Stimulated activated CD4-positive, alpha-beta T cell treated with anti-CD3 and anti-CD28 coated beads, TNF-alpha, amount 100 ng/mL, for 1 hour (primary cell): ENCODE measurements at places on chromosomes 16 and 17.

GRCh38 chr17:74343526-74344284 is 17.7 kb downstream of the KIF19 start:
- DNase-seq: no peak

DNA sequence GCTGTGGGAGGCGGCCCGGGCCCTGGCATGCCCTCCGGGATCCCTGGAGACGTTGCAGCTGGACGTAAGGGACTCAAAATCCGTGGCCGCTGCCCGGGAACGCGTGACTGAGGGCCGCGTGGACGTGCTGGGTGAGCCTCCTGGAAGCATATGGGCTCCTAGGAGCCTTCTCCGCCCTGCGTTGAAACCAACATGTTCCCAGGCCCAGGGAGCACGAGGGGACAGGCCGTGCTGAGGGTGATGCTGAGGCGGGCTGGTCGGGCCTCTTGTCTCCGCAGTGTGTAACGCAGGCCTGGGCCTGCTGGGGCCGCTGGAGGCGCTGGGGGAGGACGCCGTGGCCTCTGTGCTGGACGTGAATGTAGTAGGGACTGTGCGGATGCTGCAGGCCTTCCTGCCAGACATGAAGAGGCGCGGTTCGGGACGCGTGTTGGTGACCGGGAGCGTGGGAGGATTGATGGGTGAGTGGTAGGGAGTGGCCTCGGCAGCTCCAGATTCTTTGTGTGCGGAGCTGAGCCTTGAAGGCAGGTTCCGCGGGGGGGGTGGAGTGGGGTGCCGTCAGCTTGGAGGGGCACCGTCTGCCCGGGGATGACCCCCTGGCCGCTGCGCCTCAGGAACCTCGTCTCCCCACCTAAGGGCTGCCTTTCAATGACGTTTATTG is 567 bp downstream of the HSD17B1 start:
- no peak for DNase-seq

DNA sequence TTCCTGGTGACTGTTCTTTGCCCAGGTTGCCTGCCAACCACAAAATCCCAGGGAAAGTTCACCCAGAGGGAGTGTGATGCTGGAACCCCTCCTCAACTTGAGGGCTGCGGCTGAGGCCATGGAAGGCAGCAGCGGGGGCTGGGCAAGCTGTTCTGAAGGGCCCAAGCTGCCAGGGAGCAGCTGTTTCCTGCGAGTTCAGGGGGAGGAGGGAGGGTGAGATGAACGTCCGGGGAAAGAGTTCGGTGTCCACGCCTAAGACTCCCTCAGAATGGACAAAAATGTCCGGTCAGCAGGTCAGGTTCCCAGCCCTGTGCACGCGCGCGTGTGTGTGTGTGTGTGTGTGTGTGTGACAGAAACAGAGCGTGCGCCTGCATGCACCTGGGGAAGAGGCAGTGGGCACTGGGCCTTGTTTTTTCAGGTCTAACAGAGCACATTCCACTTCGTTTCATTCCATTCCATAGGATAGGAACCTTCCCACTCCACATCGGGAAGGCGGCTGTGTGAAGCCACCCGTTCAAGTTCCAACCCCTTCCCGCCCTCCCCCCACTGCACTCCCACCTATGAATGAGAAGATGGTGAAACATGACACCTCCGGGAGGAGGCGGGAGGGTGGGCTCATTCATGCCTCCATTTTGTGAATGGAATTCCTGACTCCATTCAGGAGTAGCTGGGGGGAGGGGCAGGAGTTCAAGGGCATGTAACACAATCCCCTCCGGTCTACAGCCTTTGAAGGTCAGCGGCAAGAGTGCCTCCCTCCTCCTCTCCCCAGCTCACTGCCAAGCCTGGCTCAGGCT is 15.7 kb downstream of the ETV4 start:
- no peak for DNase-seq

GRCh38 chr17:83146347-83146746 is 66.9 kb downstream of the METRNL start:
- no peak for DNase-seq

GRCh38 chr17:78567991-78568390 is 9.2 kb downstream of the DNAH17 start:
- DNase-seq: no peak

GRCh38 chr16:29738514-29738913 is 7.3 kb downstream of the C16orf54 start:
- no peak for DNase-seq

DNA sequence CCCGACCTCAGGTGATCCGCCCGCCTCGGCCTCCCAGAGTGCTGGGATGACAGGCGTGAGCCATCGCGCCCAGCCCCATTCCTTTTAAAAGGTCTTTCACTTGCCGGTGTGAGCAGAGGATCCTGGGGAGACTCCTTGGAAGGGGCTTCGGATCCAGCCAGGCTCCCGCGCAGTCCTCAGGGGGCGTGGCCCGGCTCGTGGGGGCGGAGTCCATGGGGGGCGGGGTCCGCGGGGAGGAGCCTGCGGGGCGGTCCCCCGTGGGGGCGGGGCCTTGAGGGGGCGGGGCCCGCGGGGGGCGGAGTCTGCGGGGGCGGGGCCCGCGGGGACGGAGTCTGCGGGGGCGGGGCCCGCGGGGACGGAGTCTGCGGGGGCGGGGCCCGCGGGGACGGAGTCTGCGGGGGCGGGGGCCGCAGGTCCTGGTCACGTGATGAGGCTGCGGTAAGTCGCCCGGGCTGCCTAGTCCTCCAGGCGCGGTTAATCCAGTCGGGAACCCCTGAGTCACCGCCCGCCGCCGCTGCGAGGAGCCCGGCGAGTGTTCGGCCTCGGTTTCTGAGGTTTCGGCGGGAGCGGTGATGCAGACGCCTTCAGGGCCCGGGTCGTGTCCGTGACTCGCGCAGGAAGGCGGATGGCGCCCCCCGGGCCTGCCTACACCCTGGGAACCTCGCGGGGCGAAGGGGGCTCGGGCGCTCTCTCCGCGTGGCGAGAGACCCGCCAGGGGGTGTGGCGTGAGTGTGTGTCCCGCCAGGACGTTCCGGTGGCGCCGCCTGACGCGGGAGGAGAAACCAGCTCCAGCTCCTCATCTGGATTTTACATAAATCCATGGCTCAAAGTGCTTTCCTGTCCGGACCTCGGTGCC is 23.6 kb upstream of the ABR start:
- no peak for DNase-seq

GRCh38 chr17:66234611-66235010 is 5.4 kb upstream of the APOH start:
- DNase-seq: no peak
